ENCODE measurements at places on chromosomes 7 and 10.

DNA sequence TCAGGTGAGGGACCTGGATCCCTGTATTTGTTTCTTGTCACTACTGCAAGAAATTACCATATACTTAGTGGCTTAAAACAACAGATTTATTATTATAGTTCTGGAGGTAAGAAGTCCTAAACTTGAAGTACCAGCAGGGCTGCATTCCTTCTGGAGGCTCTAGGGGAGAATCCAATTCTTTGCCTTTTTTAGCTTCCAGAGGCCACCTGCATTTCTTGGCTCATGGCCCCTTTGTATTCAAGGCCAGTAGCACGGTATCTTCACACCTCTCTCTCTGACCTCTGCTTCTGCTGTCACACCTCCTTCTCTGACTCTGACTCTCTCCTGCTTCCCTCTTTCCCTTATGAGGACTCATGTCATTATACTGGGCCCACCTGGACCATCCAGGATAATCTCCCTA lies 2.2 kb upstream of the LHPP start:
- DNase-seq, result no peak

DNA sequence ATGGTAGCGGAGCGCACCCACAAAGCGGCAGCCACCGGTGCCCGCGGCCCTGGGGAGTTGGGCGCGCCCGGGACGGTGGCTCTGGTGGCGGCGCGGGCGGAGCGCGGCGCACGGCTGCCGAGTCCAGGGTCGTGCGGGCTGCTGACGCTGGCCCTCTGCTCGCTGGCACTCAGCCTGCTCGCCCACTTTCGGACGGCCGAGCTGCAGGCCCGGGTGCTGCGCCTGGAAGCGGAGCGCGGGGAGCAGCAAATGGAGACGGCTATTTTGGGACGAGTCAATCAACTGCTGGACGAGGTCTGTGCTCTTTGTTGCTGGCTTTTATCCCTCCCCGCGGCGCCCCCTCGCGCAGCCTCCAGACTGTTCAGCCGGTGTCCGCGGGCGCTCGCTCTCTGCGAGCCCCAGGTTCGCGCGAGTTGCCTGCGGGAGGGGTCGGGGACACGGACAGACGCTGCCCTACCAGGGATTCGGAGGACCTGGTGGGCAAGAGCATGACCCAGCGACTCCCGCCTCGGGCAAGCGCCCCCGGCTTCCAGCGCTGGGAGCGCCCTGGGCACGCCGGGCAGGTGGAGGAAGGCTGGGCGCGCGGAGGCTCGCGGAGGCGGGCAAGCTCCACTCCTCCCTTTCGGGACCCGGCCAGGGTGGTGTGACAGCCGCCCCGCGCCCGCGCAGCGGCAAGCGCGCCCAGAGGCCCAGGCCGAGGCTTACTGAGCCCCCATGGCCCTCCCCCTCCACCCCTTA lies 887 bp downstream of the COL13A1 start:
- peak; percentile 82 for DNase-seq

- no peak for DNase-seq
Observed at GRCh38 chr7:39507866-39508551, 58.2 kb upstream of the YAE1 start.

GRCh38 chr7:80726666-80727065 lies 88.2 kb downstream of the CD36 start:
- no peak for DNase-seq

Data from neural progenitor cell (in vitro differentiated cells).